ENCODE measurements at places on chromosomes 13 and 19.

- DNase-seq: no peak
Measured at GRCh38 chr19:3607303-3608078, 816 bp upstream of the TBXA2R start.

DNA sequence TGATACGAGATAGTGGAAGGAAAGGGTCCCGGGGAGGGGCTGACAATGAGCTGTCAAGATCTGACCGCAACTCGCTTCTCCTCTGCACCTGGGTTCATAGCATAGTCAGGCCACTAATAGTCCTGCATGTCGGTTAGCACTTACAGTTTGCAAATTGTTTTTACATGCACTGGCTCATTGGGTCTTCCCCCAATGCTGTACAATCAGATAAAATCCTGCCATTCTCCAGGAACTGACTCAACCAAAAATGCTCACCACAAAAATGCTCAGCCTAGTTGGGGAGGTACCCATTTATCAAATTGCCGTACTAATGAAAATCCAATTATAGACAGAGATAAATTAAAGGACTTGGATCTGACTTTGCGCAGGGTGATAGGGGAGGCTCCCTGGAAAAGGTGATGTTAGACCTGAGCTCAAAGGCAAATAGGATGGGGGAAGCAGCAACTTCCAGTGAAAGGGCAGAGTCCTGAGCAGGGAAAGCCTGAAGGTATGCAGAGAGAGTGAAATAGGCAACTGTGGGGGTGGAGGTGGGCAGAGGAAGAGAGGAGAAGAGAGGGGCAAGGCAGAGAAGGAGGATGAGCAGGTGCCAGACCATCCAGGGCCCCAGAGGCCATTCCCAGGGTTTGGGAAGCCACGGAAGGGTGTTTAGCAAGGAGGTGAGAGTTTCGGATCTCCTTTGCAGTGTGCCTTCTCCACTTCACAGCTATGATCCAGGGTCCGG, 326.1 kb upstream of the TSHZ3 start:
- DNase-seq: no peak

DNA sequence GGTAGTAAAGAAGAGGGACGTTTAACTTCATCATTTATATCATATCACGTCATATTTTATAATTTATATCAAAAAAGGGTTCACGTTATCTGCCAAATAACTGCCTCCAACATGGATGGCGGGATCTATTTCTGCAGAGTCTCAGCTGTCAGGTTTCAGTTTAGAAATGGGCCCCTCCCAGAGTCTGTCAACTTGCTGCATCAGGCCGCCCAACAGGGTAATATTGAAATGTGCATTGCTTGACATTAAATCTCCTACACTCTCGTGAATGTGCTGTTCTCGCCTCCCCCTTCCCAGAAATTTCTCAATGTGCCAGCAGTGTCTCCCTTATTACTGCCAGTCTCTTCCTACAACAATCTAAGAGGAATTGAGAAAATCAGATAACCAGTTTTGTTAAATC, 96.9 kb downstream of the TRPC4 start:
- DNase-seq: no peak

GRCh38 chr13:28355822-28356371, 139.0 kb downstream of the FLT1 start:
- no peak for DNase-seq

GRCh38 chr13:111153977-111154332, 38.8 kb downstream of the ARHGEF7 start:
- peak; percentile 32 for DNase-seq

DNA sequence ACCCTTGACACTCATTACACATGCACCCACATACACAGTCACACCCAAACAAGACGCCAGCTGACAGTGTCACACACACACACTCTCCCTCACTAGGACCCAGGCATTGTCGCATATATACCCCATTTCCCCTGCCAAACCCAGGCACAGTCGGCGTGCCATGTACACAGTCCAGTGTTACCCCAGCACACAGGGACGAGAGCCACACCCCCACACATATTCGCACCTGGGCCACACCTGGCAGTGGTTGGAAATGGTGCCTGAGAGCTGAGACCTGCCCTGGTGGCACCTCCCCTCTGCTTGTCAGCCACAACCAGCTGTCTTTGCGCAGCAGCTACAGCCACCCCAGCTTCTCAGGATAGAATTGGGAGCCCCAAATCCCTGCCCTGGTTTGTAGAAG, 9.0 kb downstream of the NFIX start:
- no peak for DNase-seq

DNA sequence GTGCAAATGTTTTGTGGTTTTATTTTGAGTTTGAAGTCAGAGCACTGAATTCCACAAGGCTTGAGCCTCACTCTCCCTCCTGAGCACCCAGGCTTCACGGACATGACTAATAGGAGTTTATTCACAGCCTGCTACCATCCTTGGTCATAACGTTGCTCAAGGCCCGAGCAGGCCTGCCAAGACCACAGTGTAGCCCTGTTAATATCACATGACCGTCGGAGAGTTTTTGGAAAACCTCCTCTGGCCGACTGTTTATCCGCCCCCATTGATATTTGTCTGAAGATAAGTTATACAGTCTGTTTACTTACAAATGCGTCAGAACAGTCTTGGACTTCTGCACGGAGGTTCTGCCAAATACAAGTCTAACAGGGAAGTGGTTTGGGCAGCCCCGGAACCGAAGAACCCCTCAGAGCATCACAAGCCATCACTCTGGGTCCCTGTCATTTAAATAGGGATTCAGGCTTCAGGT, 89.9 kb downstream of the COL4A2 start:
- no peak for DNase-seq

DNA sequence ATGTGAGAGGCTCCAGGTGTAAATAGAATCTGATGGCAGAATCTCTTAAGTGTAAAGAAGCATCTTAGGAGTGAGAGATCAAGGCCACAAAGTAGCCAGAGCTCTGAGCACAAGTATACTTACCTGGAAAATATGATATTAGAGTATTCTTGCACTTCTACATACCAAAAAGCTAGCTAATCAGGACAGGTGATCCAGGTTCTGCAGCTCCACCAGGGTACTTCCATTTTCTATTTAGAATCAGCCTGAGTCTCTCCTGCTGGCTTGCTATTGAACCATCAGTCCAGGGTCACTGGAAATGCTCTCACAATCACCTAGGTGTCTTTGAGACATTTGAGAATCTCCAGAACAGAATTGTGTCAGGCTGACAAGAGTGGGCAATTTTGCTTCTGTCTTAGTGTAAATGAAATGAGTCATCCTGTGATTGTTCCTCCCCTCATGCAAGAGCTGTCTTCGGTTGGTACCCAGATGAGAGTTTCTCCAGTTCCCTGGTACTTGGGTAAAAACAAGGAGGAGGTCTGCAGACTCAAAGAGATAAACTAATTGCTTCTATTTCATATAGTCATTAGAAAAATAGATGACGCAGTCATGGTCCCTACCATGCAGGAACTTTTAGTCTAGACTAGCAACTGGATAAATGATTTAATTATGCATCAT, 14.6 kb downstream of the ZNF254 start:
- DNase-seq: no peak

DNA sequence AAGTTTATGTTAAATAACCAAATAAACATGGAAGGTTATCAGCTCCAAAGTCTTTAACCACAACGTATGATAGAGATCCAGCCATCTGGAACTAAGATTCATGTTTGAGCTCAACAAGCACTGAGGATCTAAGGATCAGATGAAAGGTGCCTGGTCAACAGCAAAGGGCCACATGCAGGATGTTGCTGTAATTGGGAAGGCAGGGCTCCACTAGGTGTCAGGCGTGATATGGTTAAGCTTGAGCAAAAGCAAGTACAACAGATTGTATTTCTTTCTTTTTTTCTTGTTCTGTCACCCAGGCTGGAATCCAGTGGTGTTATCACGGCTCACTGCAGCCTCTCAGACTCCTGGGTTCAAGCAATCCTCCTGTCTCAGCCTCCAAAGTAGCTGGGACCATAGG, 12.0 kb downstream of the EBPL start:
- no peak for DNase-seq

- no peak for DNase-seq
Measured at GRCh38 chr13:31595563-31595962, 143.8 kb upstream of the RXFP2 start.

DNA sequence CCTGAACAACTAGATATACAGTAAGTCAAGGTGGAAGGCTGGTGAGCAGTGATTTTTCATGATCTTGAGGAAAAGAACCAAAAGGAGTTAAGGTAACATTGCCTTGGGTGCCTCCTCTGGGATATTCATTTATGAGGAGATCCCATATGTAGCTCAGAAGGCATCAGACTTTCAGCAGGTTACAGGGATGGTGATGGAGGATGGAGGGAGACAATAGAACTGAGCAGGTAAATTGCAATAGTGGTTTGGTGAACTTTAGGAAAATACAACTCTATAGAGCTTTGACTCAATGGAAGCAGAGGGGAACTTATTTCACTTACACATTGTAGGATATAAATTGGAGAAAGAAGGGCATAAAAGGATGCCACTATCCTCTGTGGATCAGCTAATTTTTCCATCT, 243.4 kb upstream of the SPRY2 start:
- DNase-seq: no peak

DNA sequence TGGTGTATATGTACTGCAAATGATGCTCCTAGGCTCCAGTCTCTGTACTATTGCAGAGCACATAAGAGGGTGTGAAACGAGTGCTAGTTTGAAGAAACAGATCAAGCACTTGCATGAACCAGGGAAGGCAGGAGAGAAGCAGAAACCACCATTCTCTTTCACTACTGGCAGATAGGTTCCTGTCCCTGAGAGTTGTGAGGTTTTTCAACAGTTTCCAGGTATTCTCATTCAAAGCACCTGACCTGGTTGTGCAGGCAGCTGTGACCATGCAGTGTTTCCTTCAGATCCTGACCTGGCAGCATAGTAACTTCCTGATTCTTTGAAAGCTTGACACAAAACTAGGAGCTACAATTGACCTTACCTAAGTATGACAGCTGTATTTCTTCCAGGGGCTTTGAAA, 164.9 kb downstream of the UFM1 start:
- no peak for DNase-seq

DNA sequence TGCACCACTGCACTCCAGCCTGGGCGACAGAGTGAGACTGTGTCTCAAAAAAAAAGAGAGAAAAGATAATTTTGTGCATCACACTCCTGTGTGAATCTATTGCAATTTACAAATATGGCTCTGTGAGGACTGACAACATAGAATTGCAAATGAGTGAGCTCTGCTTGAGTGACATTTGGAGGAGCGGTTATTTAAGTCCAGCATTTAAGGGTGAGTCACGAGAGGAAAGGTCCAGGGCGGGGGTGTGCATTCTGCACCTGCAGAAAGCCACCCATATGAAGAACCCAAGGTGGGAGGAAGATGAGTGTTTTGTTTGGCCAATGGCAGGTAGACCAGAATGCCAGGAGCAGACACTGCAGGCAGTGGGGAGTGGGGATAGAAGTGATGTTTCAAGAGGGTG, 58.5 kb downstream of the DGKH start:
- DNase-seq: no peak

- no peak for DNase-seq
Measured at GRCh38 chr13:105070452-105070851, 1465.0 kb downstream of the EFNB2 start.

All from KG1 (cell line).